ENCODE measurements at places on chromosomes 7 and 10.

DNA sequence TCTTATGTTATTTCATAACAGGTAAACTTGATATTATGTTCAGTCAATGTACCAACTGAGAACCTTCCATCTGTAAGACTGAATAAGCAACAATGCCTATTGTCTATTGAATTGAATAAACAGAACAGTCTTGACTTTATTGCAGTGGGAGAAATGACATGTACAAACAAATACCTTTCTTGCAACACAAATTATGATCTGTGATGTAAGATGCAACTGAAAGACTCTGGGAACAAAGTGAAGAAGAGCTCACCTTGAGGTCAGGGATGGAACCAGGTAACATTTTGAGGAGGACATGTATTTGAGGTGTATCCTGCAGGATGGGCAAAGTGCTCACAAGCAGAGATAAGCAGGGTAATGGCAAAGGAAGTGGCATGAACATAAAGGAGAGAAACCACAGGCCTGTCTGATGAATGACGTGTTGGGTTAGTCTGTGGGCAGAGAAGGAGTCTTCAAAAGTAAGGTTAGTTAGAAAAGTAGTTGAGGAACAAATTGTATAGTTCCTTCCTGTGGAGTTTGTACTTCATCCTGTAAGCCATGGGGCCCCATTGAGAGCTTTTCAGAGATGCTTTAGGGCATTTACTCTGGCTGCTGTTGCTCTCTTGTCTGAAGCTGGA, 9.5 kb downstream of the PNLIPRP3 start:
- DNase-seq = no peak

DNA sequence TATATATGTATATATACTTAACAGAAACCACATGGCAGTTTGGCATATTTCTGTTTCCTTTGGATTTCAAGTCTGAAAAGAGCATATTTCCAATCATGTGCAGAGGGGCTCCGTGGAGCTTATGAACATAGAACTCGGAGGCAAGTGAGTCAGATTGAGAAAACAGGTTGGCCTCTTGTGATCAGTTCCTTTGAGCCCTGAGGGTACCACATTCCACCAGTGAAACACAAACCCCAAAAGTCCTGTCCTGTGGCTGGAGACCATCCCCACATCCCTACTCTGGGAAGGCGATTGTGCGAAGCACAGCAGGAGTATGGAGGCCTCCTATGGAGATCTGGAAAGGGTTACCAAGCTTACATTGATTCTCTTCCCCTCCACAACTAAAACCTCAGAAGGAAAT, 196.7 kb upstream of the TMEM72 start:
- DNase-seq = no peak

DNA sequence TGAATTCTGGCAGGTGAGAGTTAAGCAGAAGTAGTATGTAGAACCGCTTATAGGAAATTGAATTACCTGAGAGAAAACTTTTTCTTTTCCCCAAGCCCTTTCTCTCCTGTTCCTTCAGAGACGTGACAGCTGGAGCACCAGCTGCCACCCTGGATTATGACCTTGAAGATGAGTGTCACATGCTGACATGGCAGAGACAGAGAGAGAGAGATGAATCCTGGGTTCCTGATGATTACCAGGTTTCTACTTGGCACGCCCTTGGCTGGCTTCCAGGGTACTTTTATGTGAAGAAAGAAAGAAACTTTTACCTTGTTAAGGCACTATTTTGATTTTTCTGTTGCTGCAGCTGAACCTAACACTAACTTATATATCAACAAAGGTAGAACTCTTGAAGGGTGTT, 99.9 kb downstream of the GPR26 start:
- no peak for DNase-seq

DNA sequence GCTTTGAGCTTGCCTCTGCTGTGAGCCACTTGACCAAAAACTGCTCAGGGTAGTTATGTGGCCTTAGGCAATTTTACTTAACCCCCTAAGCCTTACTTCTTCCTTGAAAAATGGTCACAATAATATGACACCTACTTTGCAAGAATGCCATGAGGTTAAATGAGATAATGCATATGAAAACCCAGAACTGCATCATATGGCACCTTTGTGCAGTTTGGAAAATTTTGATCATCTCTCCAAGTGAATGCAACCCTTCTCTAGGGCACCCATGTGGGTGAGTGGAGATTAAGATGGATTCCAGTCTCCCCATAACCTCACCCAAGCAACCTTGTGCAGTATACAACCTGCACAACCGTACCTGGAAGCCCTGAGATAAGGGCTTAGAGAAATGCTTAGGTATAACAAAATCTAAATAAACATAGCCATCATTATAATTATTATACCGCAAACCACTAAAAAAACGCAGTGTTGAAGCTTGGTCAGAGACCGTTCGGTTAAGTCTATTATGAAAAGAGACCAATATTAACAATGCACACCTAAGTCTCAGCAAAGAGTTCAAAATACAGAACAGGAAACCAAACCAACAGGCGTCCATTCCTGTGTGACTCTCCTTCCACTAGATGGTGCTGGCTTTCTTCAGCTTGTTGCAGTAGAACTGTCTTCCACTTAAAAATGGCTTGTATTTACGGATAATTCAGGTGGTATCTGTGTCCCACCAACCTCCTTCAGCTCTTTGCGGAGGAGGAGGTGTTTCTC, 21.0 kb upstream of the ASB15 start:
- no peak for DNase-seq

DNA sequence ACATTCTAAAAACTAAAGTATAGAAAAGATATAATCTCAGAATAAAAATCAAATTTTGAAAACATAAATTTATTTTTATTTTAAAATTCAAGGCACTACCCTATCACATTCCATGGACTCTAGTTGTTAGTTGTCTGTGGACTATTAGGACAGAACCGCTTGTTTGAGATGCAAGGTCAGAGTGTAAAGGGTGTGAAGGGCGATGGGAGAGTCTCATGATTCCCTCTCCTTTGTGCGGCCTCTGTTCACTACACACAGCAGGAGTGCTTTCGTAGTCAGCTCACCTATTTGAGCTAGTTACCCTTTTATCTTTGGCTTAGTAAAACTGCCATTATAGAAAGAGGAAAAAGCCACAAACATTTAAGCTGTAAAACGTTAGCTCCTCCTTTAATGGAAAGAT, 189.8 kb upstream of the TEX47 start:
- no peak for DNase-seq

GRCh38 chr10:82149674-82150073, 274.7 kb downstream of the NRG3 start:
- DNase-seq = no peak

- DNase-seq = no peak
Observed at GRCh38 chr7:81533931-81534330, 235.9 kb downstream of the HGF start.

All from amygdala (tissue), 56 donors.